Right atrium auricular region (tissue), 2 donors: ENCODE measurements at places on chromosomes 11 and 22. TPM values are rescaled to one million over a fixed set of nuclear protein-coding genes. Genes with fewer than 3 reads are reported as not detected.

CHRDL2 gene
- total RNA-seq = 4.2 TPM

OR8D1 gene
- not detected for total RNA-seq

SMDT1 gene
- total RNA-seq = 11.9 TPM

OR51B4 gene
- total RNA-seq = not detected

GRCh38 chr11:130774703-130775102 lies 141.6 kb downstream of the SNX19 start:
- no peaks in the 10 kb centered on the region for H3K4me1 ChIP-seq
- no peak overlapping the region for H3K27ac ChIP-seq
- no peak overlapping the region for H3K4me3 ChIP-seq
- DNase-seq = no peak
- no peaks in the 10 kb centered on the region for H3K27me3 ChIP-seq

DNA sequence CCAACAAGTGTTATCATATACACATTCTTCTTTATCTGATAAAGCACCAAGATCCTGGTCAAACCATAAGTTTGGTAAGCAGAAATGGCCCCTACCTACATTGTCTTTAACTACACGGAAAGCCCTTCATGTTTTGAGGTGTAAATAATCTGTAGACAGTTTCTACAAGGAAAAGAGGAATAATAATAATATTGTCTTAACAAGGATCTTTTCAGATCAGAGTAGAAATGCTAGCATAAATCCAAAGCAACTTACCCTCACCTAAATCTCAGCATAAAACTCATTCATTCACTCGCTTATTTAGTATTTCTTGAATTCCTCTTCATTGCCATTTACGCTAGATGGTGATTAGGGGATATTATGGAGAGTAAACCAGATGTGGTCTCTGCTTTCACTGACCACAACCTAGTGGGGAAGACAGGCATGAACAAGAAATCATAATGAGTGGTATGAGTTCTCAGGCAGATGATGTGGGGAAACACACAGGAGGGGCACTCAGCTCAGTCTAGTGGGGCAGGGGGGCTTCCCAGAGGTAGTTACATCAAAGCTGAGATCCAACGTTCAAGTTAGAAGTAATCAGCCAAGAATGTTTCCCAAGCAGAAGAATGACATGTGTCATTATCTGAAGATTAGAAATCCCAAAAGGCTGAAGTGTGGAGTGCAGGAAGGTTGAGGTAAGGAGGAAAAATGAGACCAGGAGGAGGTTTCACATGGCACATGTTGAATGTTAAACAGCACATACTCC lies 65.4 kb upstream of the ZC3H12C start:
- H3K27ac ChIP-seq = no peak overlapping the region
- DNase-seq = no peak
- no peak overlapping the region for H3K4me3 ChIP-seq
- no peaks in the 10 kb centered on the region for H3K36me3 ChIP-seq
- no peaks in the 10 kb centered on the region for H3K27me3 ChIP-seq

- no peaks in the 10 kb centered on the region for H3K4me1 ChIP-seq
- no peaks in the 10 kb centered on the region for H3K27me3 ChIP-seq
- peaks cover 43% of the 10 kb centered on the region for H3K36me3 ChIP-seq
Observed at GRCh38 chr22:50208939-50209892, 8.4 kb downstream of the SELENOO start.

GRCh38 chr11:96554236-96554820 lies 164.5 kb downstream of the JRKL start:
- no peaks in the 10 kb centered on the region for H3K27me3 ChIP-seq
- no peak overlapping the region for H3K4me3 ChIP-seq
- no peaks in the 10 kb centered on the region for H3K4me1 ChIP-seq
- no peaks in the 10 kb centered on the region for H3K36me3 ChIP-seq
- no peak for DNase-seq
- no peak overlapping the region for H3K27ac ChIP-seq

- no peak overlapping the region for H3K4me3 ChIP-seq
- H3K4me1 ChIP-seq = no peaks in the 10 kb centered on the region
- H3K27ac ChIP-seq = no peak overlapping the region
- DNase-seq = no peak
Observed at GRCh38 chr11:86781546-86781945, 18.8 kb upstream of the PRSS23 start.
